ENCODE measurements at places on chromosomes 2 and 18.

- no peak for DNase-seq
Measured at GRCh38 chr2:21131861-21132260, 8.1 kb downstream of the TDRD15 start.

DNA sequence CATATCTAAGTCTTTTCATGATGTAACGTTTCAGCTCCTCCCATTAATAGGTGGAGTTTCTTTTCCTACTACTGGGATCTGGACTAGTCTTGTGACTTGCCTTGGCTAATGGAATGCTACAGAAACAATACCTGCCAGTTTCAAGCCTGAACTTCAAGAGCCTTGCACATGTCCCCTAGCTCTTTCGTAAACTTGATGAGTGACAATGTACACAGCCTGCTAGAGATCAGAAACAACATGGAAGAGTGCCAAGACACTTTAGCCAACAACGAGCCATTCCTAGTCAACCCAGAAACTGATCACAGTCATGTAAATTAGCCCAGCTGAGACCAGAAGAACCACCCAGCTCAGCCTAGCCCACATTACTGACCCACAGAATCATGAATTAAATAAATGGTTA, 24.8 kb upstream of the STK39 start:
- no peak for DNase-seq

DNA sequence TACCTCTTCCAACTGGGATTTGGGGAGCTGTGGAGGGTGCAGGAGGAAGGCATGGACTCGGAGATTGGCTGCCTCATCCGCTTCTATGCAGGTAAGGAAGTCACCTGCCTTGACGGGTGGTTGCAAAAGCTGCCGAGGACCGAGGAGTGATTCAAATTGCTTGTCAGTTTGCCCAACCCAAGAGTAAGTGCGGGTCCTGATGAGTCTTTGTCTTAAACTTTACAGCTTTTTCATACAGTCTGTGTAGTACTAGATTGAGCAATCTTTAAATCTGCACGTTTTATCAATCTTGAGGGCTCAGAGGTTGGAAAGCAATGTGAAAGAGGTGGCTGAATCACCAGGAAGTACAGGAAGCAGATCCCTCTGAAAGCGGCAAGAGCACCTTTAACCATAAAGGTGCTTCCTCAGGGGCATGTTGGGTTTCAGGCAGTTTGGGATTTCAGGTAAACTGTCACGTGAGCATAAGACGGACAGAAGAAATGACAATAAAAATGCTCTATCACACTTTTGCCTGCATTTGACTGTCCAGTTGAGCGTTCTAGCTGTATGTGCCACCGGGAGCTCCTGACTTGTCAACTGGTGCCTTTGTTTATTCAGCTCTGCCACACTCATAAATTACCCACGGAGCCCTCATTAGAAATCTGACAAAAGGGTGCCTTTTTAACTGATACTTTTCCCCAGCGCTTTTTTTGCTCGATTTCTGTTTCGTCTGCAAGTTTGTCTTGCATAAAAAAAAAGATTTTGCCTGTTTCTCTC, 2.0 kb downstream of the PHLPP1 start:
- DNase-seq: peak; percentile 74

DNA sequence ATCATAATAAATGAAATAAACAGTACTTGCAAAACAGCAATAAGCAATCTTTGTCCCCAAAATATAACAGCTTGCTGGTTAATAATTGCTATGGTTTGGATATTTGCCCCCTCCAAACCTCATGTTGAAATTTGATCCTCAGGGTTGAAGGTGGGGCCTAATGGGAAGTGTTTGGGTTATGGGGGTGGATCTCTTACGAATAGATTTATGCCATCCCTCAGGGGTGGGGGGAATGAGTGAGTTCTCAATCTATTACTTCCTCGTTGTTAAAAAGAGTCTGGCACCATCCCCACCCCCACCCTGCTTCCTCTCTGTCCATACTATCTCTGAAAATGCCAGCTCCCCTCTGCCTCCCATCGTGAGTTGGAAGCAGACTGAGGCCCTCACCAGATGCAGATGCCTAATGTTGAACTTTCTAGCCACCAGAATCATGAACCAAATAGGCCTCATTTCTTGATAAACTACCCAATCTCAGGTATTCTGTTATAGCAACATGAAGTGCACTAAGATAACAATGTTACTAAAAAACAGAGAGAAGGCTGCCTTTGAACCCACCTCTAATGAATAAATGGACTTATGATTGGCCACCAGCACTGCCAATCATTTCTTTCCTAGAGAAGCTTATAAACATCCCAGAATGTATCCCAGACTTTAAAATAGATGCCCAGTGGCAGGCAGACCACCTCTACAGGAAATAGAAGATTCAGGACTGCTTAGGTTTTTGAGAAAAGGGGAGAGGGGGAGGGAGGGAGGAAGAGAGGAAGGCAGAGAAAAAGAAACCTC, 90.1 kb downstream of the ALPK2 start:
- no peak for DNase-seq

DNA sequence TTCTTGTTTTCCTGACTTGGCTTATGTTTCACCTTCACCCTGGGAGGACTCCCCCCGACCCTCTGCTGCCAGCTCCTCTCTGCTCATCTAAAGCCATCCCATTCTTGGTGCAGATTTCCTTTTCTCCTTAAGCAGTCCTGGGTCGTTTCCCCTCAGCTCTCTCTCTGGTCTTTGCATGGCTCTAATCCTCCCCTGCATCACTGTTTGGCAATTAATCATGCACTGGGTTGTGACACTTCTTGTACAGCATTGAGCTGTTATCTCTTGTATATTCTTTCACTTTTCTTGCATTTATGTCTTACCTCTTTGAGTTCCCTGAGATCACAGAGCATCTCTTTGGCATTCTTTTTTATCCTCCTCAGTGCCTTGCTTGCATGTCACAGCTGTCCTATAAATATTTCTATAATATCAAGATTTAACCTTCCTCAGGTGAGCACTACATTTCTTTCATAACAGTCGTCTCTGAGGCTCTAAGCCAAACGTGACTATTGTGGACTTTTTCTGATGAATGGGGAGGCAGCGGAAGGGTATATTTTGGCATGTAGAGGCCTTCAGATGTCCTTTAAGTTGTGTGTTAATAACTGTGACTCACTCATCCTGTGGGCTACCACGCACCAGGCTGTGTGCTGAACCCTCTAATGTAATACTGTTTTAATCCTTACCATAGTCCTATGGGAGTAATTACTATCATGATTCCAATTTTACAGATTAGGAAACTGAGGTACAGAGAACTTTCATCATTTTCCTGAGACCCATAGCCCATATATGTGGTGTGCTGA, 507.5 kb downstream of the SLC4A3 start:
- no peak for DNase-seq

- no peak for DNase-seq
Measured at GRCh38 chr2:36613801-36614200, 15.8 kb upstream of the FEZ2 start.

DNA sequence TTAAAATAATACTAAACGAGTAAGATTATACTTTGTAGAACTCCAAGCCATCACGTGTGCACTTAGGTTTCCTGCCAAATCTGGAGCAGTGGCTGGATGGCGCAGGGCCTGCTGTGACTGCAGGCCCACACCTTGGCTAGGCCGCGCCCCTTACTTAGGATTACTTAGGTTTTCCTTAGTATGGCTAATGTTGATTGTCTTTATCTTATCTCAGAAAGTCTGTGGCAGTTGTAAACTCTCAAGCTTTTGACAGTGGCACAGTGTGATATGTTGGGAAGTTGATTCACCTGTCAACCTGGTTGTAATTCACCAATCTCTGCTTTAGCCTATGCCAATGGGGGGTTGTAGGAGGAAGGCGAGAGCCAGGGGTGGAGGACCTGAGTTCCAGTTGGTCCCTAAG, 208.4 kb downstream of the ZNF407 start:
- DNase-seq: no peak

All from islet precursor cell (in vitro differentiated cells).